ENCODE measurements at places on chromosomes 16 and 17. TPM values are rescaled to one million over a fixed set of nuclear protein-coding genes. Genes with fewer than 3 reads are reported as not detected.

Gene NPTX1
- 0.51 TPM for total RNA-seq

Gene MLYCD
- 3.6 TPM for total RNA-seq

Gene AGRP
- not detected for total RNA-seq

Gene GTF3C1
- total RNA-seq, result 60.3 TPM

Gene BCL6B
- 1.0 TPM for total RNA-seq

Gene GLP2R
- total RNA-seq, result not detected

Gene LITAFD
- not detected for total RNA-seq

Gene DNAJC7
- total RNA-seq, result 99.1 TPM

Data from activated CD8-positive, alpha-beta memory T cell treated with anti-CD3 and anti-CD28 coated beads for 36 hours (primary cell).